CD4-positive, alpha-beta T cell (primary cell): ENCODE measurements at places on chromosomes 5 and 9. TPM values are rescaled to one million over a fixed set of nuclear protein-coding genes. Genes with fewer than 3 reads are reported as not detected.

Gene PIP5KL1
- total RNA-seq = 3.3 TPM

Gene SLC46A2
- total RNA-seq = not detected

Gene IFNK
- not detected for total RNA-seq

Gene PCDHA8
- not detected for total RNA-seq

Gene SPATA31D1
- total RNA-seq = not detected

Gene FAM169A
- total RNA-seq = 14.7 TPM

Gene SV2C
- 0.08 TPM for total RNA-seq

Gene ZBTB26
- 4.8 TPM for total RNA-seq

Gene KIAA0825
- 1.5 TPM for total RNA-seq

Gene CER1
- not detected for total RNA-seq

Gene PRUNE2
- not detected for total RNA-seq

Gene INSL4
- total RNA-seq = not detected

Gene SLU7
- 99.9 TPM for total RNA-seq

Gene GRXCR2
- not detected for total RNA-seq

Gene VAV2
- 1.6 TPM for total RNA-seq

Gene AFAP1L1
- total RNA-seq = 0.56 TPM

Gene IFNA13
- not detected for total RNA-seq

Gene ZNF354C
- total RNA-seq = 2.5 TPM

Gene KIF4B
- total RNA-seq = not detected

Gene ADCY2
- total RNA-seq = not detected

Gene C5orf58
- total RNA-seq = not detected

Gene ZBTB6
- total RNA-seq = 3.6 TPM

Gene TMEM232
- total RNA-seq = 1.1 TPM

Gene ENHO
- total RNA-seq = 0.45 TPM

Gene SH3GL2
- total RNA-seq = not detected
